ENCODE measurements at places on chromosomes 1 and 21. TPM values are rescaled to one million over a fixed set of nuclear protein-coding genes. Genes with fewer than 3 reads are reported as not detected.

DNA sequence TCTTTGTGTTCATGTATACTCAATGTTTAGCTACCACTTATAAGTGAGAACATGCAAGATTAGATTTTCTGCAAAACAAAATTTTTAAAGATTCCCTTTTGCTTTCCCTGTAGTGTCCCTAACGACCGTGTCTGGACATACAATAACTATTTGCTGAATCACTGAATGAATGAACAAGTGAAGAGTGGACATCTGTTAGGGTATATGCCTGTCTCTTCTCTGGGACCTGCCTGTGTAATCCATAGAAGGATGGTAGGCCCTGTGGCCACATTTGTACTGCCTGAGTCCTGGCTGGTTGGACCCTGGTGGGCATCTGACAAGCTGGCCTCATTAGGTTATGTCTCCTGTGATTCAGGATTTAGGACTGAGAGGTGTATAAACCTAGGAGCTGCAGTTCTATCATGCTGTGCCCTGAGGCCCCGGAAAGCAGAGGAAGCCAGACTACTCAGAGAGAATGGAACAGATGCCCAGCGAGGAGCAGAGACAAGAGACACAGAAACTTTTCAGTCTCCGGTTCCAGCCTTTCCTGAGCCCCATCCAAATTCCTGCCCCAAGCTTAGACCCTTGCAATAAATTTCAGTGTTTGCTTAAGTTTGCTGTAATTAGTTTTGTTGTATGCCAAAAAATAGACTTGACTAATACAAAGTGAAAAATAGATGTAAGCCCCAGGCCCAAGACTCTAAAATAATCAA is 7.5 kb upstream of the NCF2 start:
- no peaks in the 10 kb centered on the region for H3K27me3 ChIP-seq
- no peak overlapping the region for H3K4me3 ChIP-seq
- no peaks in the 10 kb centered on the region for H3K36me3 ChIP-seq
- no peak overlapping the region for H3K27ac ChIP-seq

DNA sequence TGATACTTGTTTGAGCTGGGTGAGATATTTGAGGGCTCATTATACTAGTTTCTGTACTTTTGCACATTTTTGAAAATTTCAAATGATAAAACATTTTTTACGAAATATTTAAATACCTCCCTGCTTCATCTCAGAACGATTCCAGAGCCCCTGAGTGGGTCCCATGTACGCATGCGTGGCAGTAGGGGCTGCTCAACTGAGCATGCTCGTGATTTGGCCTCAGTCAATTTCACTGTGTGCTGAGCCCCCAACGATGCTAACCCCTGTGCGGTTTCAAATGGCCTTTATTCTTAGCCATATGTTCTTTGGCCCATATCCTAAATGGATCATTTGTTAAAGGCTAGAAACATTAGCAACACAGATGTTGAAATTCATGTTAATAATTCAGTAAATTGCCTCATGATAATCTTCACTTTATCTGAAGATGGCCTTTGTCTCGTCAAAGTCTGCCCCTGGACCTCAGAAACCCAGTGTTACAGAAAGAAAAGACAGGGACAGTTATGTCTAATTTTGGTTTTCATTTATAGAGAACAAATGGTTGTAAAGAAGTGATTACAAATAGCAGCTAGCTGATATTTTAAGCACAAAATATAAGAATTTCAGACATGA is 108.2 kb downstream of the MRPS6 start:
- H3K27me3 ChIP-seq: no peaks in the 10 kb centered on the region
- no peak overlapping the region for H3K4me3 ChIP-seq
- H3K27ac ChIP-seq: no peak overlapping the region
- H3K36me3 ChIP-seq: no peaks in the 10 kb centered on the region
- DNase-seq: no peak

DNA sequence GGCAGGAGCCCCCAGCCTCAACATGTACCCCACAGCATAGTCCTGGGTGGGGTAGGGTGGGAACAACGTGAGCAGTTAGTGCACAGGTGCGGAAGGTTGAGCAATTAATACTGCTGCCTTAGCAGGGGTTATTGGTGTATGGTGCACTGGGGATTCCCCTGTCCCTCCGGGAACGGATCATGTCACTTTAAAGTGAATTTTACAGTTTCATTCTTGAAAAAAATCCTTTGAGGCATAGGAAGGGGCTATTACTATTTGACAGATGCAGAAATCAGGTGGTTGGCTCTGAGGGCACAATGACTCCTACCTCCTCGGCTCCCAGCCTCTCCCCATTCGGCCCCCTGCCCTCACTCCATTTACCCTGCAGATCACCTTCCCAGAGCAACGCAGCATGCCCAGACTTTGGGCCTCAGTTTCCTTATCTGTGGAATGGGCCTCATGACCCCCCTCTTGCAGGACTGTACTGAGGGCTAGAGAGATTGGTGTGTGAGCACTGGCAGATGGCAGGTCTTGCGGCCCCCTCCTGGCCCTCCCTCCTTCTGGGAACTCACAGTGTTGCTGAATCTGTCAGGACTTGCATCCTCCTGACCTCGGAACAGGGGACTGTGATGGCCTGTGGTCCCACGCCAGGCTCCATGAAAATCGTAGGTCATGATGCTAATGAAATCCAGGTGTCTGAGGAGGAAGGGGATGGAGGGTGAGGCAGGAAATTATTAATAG is 5.1 kb upstream of the MYBPH start:
- no peak for DNase-seq
- no peak overlapping the region for H3K27ac ChIP-seq
- no peaks in the 10 kb centered on the region for H3K36me3 ChIP-seq

GRCh38 chr1:65866439-65866838 is 73.7 kb downstream of the PDE4B start:
- no peak overlapping the region for H3K27ac ChIP-seq
- peaks cover 3% of the 10 kb centered on the region for H3K27me3 ChIP-seq
- no peaks in the 10 kb centered on the region for H3K4me1 ChIP-seq
- no peak for DNase-seq
- H3K36me3 ChIP-seq: no peaks in the 10 kb centered on the region

- no peaks in the 10 kb centered on the region for H3K27me3 ChIP-seq
- no peaks in the 10 kb centered on the region for H3K4me1 ChIP-seq
- no peak for DNase-seq
- H3K4me3 ChIP-seq: no peak overlapping the region
- no peak overlapping the region for H3K27ac ChIP-seq
- no peaks in the 10 kb centered on the region for H3K36me3 ChIP-seq
Measured at GRCh38 chr1:67327864-67328466, 20.3 kb downstream of the IL12RB2 start.

GRCh38 chr1:186577633-186578032 is 102.6 kb downstream of the PTGS2 start:
- H3K4me1 ChIP-seq: peaks cover 33% of the 10 kb centered on the region
- no peaks in the 10 kb centered on the region for H3K36me3 ChIP-seq
- no peak overlapping the region for H3K27ac ChIP-seq
- no peak for DNase-seq
- H3K4me3 ChIP-seq: no peak overlapping the region

DNA sequence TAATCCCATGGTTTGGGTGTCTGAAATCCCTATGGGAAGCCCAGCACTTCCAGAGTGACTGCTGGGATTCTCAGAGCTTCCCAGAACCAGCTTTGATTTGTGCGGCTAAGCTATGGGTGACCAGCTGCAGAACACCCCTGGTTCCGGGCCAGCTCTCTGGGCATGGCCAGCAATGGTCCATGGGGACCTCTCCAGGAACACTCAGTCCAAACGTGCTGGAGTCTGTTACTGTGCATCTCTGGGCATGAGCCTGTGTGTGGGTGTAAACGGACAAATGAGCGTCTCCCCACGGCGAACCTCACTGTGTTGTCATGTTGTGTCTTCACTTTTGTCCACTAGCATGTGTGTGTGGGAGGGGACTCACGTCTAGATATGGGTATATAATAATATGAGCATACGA is 54.4 kb downstream of the MAB21L3 start:
- no peaks in the 10 kb centered on the region for H3K36me3 ChIP-seq
- no peak overlapping the region for H3K4me3 ChIP-seq
- no peak for DNase-seq
- peaks cover 16% of the 10 kb centered on the region for H3K4me1 ChIP-seq
- no peaks in the 10 kb centered on the region for H3K27me3 ChIP-seq

- H3K36me3 ChIP-seq: no peaks in the 10 kb centered on the region
- DNase-seq: no peak
- no peak overlapping the region for H3K27ac ChIP-seq
- no peak overlapping the region for H3K4me3 ChIP-seq
- H3K27me3 ChIP-seq: no peaks in the 10 kb centered on the region
Measured at GRCh38 chr1:87830432-87830978, 501.8 kb downstream of the LMO4 start.

GRCh38 chr1:156078728-156079127 is 3.5 kb downstream of the MEX3A start:
- peak overlapping the region; percentile 63 for H3K27ac ChIP-seq
- H3K27me3 ChIP-seq: no peaks in the 10 kb centered on the region
- peaks cover 67% of the 10 kb centered on the region for H3K4me1 ChIP-seq
- DNase-seq: no peak
- peak overlapping the region; percentile 10 for H3K4me3 ChIP-seq

DNA sequence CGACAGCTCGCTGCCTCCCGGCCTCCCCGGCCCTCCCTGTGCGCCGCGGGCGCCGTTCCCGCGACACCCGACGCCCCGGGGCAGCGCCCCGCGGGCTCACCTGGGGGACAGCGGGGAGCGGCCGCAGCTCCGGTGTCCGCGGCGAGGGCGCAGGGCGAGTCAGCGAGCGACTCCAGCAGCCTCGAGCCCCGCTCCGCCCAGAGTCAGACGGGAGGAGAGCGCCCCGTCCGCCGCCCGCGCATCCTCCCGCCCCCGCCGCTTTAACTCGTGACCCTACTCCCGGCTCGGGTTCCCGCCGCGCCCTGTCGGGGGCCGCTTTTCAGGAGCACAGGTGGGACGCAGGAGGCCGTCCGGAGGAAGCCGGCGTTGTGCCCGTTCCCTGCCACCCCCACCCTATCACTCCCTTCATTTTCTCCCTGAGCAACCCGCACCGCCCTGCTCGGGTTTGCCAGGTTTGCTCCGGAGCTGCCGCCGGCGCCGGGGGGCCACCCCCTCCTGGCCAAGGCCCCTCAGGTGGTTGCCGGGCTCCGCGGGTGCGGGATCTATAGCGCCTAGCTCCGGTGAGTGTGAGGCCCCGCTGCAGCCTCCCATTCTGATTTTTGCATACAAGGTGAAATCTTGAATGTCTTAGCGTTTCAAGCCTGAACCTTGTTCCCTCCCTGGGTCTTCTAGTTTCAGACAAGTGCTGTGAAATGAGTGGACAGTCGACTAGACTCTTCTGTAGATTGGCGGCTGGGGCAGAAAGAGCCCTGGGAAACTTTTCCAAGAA is at the start of gene MCOLN3:
TSS of gene MCOLN3 (minus strand) at position 205 of the 769 bp plus-strand sequence. CDS start 3,140 bp downstream, outside the sequence.
- peak within 1 kb of the TSS; percentile 56 for H3K4me3 ChIP-seq
- DNase-seq: peak; percentile 16
- H3K27me3 ChIP-seq: peaks cover 56% of the 10 kb centered on the region
- no peak within 1 kb of the TSS for H3K27ac ChIP-seq
- peaks cover 2% of the 10 kb centered on the region for H3K4me1 ChIP-seq
- H3K36me3 ChIP-seq: no peaks in the 10 kb centered on the region

DNA sequence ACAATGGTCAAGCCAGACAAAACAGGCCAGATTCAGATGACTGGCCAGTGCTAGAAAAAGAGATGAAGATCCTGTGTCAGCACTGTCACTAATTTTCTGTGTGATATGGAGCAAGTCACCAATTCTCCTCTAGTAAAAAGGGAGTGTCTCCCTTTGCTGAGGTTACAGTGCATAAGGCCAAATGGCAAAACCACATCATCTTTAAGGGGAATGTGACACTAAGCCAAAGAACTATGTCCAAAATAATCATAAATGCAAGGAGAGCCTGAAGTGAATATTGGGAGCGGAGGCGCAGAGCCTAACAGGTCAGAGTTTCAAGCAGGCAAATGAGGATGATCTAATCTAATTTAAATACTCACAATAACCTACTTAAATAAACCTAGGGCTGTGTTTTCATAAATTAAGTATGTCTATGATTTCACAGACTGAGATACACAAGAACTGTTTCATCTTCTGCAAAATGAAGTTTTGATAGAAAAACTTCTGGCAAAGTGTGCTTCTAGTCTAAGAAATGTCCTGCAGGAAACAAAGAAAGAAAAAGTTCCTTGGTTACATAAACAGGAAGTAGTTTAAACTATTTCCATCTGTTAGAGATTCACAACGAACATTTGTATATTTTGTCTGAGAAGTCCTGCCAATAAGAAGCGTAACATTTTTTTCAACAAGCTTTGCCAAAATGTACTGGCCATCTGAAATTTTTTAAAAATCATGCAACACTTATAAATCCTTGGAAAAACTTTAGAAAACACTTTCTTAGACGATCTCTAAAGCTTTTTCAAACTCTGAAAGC is 290.2 kb downstream of the LRRC40 start:
- H3K27me3 ChIP-seq: no peaks in the 10 kb centered on the region
- H3K4me3 ChIP-seq: no peak overlapping the region
- DNase-seq: peak; percentile 57
- H3K4me1 ChIP-seq: peaks cover 21% of the 10 kb centered on the region

DNA sequence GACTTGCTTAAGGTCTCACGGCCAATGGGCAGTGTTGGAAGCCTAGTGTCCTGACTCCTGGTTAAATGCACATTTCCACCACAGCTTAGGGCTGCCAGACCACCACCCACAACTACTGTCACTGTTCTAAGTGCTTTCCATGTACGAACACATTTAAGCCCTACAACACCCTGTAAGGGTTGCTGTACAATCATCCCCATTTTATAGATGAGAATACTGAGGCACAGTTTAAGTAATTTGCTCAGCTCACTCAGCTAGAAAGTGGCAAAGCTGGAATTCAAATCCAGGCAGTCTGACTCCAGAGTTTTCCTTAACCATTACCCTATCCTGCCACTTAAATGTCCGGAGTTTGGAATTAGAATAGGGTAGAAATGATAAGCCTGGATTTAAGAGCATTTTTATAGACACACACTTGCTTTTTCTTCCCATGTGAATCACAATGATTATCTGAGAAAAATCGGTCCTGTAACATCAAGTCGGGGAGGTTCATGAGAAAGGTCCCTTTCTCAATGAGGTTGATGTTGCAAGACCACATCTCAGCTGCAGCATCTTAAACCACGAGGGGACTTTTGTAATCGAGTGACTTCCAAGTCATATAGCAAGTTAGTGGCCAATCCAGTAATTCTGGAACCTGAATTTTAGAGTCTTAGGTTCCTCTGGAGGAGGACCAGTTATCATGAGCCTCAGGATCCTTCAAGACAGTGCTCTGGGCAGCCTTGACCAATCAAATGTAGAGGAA is 8.6 kb downstream of the E2F2 start:
- DNase-seq: no peak
- H3K36me3 ChIP-seq: peaks cover 54% of the 10 kb centered on the region
- no peak overlapping the region for H3K4me3 ChIP-seq
- H3K27me3 ChIP-seq: no peaks in the 10 kb centered on the region
- H3K4me1 ChIP-seq: peaks cover 26% of the 10 kb centered on the region

GRCh38 chr1:46344481-46344880 is 3.9 kb downstream of the NSUN4 start:
- no peaks in the 10 kb centered on the region for H3K27me3 ChIP-seq
- peaks cover 42% of the 10 kb centered on the region for H3K36me3 ChIP-seq
- peaks cover 4% of the 10 kb centered on the region for H3K4me1 ChIP-seq
- DNase-seq: no peak
- H3K27ac ChIP-seq: no peak overlapping the region

GRCh38 chr1:179805291-179806195 is 62.5 kb downstream of the FAM163A start:
- H3K27me3 ChIP-seq: no peaks in the 10 kb centered on the region
- DNase-seq: no peak
- H3K27ac ChIP-seq: no peak overlapping the region
- no peaks in the 10 kb centered on the region for H3K4me1 ChIP-seq

The CFHR2 gene
- not detected for total RNA-seq
